Stimulated activated CD8-positive, alpha-beta memory T cell treated with anti-CD3 and anti-CD28 coated beads, Interleukin-12 subunit alpha, Interleukin-12 subunit beta, amount 100 ng/mL, for 4 hours (primary cell): ENCODE measurements at places on chromosomes 1 and 21.

DNA sequence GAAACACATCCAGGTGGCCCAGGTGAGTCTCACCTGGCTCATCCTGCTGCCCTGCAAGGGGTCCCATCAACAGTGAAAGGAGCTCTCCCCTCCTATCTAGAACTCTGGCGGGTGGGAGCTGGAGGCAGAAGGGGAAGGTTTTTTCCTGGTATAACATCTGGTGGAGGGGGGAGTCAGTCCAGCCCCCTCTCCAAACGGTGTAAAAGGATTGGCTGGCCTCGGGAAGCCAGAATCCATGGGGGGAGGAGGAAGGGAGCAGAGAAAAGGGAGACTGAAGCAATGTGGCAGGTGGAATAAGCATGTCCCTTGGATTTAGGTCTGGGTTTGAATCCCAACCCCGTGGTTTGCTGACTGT, 1.2 kb upstream of the CAMK2N1 start:
- no peak for DNase-seq

GRCh38 chr1:25817840-25818501, 1.8 kb upstream of the MTFR1L start:
- DNase-seq: no peak

GRCh38 chr1:243605604-243606003, 244.4 kb downstream of the AKT3 start:
- no peak for DNase-seq

GRCh38 chr21:45277101-45278045, 10.3 kb downstream of the POFUT2 start:
- DNase-seq: no peak

DNA sequence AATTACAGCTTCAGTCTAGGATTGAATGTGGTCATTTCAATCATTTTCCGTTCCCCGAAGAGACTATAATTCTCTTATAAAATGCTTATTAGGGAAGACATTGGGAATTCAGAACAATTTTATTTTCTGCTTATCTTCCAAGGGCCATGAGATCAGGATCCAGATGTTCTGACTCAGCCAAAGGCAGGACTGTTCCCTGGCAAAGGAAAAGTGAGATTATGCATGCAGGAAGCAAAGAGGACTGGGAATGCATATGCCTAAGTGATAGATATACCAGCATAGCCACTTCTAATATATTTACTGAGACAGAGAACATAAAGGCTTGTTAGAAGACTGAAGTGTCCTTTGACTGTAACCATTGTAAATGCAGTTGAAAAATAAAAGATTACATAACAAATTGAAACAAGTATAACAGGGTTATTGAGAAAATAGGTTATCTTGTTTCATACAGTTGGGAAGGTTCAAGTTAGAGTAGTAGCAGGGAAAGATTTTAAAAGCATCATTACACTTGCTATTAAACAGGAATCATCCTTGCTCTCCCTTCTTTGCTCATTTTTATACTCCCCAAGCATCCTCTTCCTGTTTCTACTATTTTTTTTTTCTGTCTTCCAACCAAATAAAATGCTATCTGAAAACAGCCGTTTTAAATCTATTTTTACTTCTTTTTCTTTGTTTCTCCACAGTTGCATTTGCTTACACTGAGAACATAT, 439.6 kb upstream of the ADAMTS5 start:
- no peak for DNase-seq

DNA sequence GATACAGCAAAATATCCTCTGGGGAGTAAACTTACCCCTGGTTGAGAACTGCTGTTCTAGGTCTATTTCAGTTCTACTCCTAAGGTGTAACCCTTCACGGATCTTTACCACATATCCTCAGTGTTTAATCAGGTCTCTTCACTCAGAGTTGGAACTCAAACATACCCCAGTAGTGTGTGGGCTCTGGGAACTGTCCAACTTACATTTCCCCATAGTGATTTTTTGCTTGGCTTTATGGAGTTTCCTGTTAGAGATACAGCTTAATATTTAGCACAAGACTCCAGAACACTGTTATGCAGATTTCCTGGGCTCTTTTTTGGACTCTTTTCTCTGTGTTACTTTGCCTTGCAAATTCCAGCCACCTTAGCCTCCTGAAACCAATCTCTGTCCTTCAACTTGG, 26.7 kb upstream of the LIN9 start:
- DNase-seq: no peak

DNA sequence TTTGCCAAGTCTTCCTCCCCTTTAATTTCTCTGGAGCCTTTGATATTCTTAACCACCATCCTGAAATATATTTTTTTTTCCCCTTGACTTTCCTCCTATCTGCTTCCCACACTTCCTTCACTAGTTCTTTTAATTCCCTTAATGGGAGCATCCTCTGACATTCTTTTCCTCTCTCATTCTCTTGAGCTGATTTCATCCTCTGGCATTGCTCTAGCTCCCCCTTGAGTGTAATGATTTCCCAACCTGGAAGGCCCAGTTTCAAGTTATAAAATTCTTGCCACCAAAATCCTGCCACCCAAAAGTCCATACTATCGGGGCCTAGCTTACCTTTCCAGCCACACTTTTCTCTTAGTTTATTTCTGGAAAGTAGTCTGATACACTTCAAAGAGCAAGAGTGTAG, 39.5 kb upstream of the UBE2U start:
- DNase-seq: no peak

- DNase-seq: no peak
Measured at GRCh38 chr1:22673486-22674409, 20.7 kb downstream of the C1QB start.

DNA sequence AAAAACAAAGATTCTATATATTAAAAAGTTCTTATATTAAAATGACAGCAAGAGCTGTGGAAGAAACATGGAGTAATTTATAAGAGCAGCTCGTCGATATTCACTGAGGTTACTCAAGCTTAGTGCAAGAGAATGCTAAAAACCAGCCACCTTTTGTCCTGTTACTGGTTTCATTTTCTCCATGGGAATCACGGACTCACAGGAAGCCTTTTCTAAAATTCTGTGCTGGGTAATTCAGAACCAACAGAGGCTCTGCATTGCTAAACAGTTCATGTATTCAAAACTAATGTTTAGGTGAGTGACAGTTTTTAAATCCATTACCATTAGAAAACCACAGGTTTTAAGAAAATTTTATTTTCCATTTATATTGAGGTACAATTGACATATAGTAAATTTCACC, 147.8 kb upstream of the MAP1LC3C start:
- no peak for DNase-seq

DNA sequence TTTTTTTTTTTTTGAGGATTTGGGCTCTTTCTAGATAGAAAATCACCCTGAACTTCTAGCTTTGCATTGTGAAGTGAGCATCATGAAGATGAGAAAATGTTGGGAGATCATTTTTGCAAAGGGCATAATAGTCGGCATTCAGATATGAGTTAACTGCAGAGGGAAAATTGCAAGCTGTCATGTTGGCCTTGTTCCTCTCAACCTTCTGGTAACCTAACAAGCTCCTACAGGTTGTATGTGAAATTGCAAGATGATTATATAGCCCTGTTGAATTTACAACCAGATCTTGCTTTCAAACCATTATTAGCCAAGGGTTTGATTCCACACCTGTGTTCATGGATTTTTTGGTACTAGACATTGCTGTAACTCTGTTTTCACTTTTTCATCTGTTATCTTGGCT, 2.2 kb downstream of the ELOA start:
- no peak for DNase-seq

GRCh38 chr1:67719329-67720196, 34.6 kb downstream of the GADD45A start:
- no peak for DNase-seq

DNA sequence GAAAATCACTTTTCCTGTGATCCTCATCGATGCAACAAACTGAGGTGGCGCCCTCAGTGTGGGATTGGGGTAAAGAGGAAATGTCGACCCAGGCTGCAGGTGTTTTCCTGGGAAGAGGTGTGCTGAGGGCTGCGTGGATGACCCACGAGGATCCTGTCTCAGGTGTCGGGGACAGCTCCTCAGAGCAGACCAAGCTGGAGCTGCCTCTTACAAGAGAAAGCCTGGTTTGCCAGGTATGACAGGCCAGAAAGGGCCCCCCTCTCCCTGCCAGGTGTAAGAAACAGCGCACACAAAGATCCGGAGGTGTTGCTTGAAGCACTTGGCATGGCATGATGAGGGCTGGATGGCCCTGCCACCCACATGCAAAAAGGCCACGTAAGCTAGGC, 12.6 kb downstream of the FHAD1 start:
- DNase-seq: no peak

GRCh38 chr1:234912548-234913277, 215.9 kb downstream of the TOMM20 start:
- no peak for DNase-seq

DNA sequence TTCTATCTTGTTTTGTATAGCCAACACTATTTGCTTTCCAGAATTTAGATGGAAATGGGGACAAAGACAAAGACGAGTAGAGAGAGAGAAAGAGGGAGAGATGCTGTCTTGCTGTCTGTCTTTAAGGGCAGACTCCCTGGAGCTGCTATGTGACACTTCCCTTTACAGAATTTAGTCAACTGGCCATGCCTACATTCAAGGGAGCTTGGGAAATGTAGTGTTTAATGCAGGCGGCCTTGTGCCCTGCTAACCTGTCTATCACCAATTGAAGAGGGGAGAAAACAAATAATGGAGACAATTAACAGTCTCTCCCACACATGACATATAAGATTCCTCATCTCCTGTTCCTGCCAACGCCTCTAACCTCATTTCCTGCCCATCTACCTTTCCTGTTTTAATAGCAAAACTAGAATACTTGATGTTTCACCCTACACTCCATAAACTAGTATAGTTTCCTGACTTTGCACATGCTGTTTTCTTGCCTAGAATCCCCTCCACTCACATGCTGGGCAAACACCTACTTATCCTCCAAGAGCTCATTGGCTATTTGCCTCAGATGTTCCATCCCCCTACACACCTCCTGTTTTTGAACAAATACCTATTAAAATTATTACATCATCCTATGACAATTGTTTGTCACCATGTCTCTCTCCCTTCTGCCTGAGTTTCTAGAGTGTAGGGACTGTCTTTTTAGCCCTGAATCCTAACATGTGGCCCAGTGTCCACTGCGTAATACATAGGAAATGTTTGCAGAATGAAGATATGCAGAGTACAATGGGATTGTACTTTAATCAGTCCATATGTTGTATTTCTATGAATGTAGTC, 117.2 kb downstream of the SLC25A24 start:
- DNase-seq: no peak

- DNase-seq: no peak
Measured at GRCh38 chr1:117094841-117095604, 26.5 kb downstream of the TRIM45 start.

DNA sequence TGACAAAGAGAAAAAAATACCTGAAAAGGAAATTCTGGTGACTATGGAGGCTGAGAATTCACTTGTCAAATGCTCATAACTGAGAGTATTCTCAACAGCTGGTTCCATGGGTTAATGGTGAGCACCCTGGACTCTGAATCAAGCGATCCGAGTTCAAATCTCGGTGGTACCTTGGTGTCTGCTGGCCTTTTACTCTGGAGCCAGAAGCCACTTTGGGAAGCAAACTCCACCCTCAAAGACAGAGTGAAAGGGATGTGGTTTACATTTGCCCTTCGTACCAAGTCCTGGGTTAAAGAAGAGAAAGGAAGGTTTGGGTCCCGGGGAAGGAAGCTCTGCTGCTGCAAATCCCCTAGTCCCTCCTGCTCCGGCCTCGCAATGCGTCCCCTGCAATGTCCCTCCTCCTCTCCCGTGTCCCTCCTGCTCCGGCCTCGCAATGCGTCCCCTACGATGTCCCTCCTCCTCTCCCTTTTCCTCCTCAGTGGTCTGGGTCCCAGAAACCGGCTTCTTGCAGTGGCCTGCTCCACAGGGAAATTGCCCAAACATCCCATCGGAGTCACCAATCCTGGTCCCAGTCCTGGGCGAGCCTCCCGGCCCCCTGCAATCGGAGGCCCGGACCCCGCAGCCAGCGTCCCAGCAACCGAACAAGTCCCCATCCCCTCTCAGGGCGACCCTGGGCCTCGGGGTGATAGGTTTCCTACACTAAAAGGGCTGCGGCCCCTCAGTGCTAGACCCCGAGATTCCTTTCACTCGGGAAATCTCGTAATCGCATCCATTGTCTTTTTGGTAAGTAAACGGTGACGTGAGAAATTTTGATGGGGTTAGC, 129.4 kb downstream of the PPIAL4G start:
- no peak for DNase-seq

GRCh38 chr1:204263254-204263910, 49.6 kb upstream of the GOLT1A start:
- DNase-seq: no peak

DNA sequence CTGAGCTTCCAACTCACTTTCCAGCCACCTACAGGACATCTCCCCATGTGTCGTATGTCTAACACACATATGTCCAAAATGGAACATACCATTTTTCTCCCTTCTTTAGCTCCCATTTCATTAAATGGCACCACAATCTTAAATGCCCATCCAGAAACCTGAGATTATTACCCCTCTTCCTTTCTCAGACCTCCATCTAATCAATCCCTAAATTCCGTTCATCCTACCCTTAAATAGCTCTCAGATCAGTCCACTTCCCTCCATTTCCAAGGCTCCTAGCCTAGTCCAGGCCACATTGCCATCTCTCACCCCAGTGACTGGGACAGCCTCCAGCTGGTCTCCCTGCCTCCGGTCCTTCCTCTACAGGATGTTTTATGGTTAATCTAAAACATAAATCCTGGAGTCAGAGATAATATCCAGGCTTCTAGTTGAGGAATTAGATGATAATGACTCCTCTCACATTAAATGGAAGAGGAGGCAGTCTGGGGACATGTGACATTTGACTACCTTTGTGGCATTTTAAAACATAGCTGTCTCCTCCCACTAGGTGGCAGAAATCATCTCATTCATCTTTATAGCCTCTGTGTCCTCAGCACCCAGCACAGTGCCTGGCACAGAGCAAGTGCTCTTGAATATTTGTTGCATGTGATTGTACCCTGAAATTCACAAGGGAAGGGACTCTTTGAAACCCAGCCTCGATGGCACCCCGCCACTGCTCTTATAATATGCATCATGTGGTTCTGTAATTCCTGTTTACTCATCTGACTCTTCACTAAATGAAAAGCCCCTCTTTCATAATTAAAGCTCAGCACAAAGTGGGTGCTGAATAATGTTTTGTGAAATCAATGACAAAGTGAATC, 102.3 kb downstream of the TMEM53 start:
- DNase-seq: no peak

GRCh38 chr1:24930260-24931145, at the start of gene RUNX3:
RUNX3 (minus strand) TSS chr1:24930276; CDS start chr1:24929868, 408 bp downstream.
- DNase-seq: peak; percentile 89

DNA sequence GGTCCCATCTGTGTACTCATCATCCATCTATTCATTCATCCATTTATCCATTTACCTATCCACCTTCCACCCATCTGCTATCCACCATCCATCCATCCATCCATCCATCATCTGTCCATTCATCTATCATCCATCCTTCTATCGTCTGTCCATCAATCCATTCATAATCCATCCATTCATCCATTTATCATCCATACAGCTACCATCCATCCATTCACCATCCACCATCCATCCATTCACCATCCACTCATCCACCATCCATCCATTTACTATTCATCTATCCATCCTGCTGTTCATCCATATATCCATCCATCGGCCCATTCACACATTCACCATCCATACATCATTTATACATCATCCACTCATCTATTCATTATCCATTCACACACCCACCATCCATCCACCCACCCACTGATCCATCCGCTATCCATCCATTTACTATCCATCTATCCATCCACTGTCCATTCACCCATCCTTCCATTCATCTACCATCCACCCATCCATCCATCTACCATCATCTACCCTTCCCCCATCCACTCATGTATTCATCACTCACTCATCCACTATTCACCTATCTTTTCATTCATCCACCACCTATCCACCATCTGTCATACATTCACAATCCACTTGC, 96.4 kb downstream of the TRIM11 start:
- no peak for DNase-seq
